Head of caudate nucleus (tissue), 42 donors: ENCODE measurements at places on chromosomes 3 and 15.

DNA sequence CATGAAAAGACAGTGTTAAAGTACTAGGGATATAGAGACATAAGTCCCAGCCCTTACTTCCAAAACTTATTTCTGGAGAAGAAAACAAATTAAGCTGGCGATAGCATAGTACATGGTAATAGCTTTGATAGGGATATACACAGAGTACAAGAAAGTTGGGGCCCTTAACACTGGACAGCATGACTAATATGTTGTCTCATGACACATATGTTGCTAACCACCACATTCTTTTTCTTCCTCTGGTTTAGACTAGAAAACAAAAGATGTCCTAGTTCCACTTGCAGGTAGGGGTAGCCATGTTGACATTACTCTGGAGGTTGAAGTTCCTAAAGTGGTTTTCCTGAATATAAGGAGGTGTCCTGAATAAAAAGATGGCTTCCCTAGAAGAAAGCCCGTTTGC, 75.3 kb downstream of the RFX7 start:
- DNase-seq: no peak

DNA sequence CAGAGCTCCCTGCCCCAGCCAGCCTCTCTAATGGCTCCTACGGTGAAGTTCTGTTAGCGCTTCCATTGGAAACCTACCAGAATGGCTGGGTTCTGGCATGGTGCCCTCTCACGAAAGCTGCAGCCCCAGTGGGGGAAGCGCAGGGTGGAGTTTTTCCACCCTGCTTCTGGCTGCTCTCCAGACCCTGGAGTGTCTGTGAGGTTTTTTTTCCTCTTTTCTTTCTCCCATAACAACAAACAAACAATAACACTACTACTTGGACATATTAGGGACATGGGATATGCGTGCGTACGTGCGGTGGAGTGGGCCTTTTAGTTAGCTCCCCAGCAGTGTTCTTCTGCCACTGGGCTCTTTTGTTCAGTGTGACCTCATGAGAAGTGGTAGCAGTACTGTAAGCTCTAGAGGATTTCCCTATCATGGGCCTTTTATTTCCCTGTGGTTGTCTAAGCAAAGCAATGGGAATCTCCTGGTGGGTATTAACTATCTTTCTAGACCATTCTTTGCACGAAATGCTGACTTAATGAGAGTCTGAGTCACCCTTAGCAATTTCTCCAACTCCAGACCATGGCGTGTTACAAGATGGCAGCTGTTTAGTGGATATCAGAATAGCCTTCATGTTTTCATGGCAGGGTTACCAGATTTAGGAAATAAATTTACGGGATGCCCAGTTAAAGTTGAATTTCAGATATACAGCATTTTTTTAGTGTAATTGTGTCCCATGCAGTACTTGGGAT, 161.9 kb downstream of the FNDC3B start:
- DNase-seq: peak; percentile 19

DNA sequence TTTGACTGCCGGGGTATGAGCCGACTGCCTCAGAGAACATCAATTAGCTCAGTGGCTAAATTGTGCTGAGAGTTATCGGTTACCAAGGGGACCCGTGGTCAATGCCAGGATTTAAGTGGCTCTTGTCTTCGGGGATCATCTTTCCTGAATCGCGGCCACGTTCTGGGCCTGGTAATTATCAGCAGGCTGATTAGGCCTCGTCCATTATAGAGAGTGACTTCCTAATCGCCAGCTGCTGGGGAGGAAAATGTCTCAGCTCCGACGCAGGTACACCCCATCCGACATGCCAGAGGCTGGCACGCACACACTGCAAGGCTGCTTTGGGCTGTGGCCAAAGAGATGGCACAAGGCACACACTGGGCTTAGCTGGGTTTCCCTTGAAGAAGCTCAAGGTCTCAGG, 10.6 kb downstream of the TRH start:
- no peak for DNase-seq

GRCh38 chr3:117524890-117525289, 815.3 kb downstream of the TUSC7 start:
- DNase-seq: no peak

GRCh38 chr3:126816986-126817777, 113.1 kb downstream of the CHCHD6 start:
- peak; percentile 14 for DNase-seq

DNA sequence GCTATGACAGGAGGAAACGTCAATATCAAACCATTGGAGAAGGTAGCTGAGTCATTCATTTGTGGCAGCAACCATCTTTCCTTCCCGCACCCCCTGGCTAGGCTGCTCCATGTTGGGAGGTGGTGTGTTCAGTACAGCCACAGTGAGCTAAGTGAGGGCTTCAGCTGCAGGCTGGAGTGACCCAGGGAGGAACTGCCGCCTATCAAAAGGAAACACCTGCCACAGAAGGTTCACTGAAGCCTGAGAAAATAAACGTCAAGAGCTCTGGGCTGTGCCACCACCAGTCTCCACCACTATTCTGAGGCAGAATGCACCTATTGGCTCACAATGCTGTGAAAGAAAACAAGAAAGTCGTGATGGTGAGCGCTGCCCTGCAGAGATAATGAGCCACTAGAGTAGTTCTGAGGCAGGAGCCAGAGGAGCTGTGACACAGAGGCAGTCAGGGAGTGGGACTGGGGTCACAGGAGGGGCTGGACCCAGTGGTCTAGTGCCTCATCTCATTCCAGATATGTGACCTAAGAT, 34.8 kb upstream of the CD47 start:
- DNase-seq: no peak

DNA sequence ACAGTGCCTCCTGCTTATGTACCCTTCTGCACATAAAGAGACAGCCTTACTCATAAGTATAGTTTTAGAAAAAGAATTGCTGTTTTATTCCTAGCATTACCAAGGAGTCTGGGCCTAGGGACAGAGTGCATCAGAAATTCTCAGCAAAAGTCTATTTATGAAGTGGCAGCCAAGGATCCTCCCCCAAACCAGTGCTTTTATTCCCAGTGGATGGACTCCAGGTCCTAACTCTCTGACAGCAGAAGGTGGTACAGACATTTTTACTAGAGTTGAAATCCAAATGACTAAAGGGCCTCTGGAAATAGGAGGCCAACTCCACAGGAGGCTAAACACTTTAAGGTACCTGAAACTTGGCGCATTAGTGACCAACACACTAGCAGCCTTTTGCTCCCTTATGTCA, 407.2 kb upstream of the TPRG1 start:
- no peak for DNase-seq

- DNase-seq: peak; percentile 22
These were observed 1173.1 kb downstream of the NSUN3 start for GRCh38 chr3:95235916-95236315.

DNA sequence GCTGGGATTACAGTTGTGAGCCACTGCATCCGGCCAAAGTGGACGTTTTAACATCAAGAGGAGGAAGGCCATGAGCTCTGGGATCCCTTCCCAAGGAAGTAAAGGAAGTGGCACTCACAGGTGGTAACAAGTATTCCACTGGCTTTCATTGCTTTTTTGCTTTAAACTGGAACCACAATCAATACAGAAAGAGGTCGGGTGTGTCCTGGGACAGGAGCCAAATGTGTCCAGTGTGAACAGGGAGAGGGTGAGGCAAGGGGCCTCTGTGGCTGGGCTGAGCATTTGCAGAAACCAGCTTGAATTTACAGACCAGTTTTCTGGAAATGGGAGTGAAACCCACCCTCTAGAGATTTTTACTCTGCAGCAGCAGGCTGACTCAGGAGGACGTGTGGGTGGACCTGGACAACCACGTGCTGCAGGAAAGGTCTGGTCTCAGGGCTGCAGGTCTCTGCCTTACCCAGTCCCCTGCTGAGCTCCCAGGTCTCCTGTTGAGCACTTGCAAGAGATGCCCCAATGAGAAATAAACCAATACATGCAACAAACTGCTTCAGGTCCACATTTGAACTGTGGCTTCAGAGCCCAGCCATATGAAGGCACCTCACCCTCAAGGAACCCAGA, 42.8 kb upstream of the TMEM115 start:
- no peak for DNase-seq

GRCh38 chr15:40565333-40566238, 744 bp upstream of the CCDC32 start:
- DNase-seq: no peak

DNA sequence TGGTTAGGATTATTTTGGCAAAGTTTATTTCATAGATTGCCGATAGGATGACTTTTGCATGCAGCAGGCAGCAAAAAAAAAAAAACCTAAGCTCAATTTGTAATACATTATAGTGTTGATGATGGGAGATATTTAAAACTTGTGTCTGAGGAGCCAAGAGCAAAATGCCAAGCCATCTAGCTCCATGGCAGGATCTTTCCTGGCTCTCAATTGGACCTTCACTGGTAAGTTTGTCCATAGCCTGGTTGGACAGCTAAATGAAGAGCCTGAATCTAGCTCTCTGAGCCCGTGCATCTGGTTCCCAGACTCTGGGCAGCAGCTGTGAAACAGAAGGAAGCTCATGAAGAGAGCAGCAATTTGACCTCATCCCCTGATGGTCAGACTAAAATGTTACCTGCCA, 17.5 kb downstream of the STAC start:
- DNase-seq: no peak

GRCh38 chr3:147328711-147329110, 77.6 kb downstream of the ZIC4 start:
- no peak for DNase-seq

- no peak for DNase-seq
These were observed 34.5 kb upstream of the NR2E3 start for GRCh38 chr15:71775856-71776255.

DNA sequence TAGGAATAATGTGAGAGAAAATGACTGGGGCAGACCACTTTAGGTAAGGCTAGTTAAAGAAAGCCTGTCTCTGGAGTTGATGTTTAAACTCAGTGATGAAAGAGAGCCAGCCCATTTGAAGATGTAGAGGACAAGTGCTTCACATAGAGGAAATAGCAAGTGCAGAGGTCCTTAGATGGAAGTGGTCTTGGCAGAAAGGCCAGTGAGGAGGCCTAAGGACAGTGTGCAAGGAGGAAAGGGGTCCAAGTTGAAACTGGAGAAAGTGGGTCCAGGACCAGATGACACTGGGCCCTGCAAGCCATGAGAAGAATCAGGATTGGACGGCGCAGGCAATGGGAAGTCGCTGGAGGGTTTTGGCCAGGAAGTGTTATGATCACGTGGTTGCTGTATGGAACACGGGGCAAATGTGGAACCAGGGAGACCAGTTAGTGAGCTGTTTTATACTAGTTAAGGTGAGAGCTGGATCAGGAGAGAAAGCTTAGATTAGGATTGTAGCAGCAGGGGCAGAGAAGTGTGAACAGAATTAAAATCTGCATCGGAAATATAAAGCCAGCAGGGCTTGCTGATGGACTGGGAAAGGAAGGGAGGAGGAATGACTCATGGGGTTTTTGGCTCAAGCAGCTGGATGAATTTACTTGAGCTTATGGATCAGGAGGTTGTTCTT, 48.0 kb upstream of the SCAANT1 start:
- peak; percentile 36 for DNase-seq

DNA sequence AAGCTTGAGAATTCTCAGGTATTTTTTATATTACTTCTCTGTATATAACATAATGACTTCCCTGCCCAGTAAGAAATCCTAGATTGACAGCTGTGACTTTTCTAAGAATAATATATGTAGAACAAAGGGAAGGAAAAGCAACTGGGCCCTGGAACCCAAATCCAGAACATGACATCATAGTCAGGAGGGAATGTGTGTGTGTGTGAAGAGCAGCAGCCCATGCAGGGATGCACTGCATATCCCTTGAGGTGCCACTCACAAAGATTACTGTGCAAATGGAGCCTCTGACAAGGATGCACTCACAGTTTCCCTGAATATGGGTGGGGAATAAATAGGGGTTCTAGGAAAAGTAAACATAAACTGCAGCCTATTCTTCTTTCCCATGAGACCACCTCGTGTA, 279.5 kb downstream of the NEK10 start:
- DNase-seq: no peak

DNA sequence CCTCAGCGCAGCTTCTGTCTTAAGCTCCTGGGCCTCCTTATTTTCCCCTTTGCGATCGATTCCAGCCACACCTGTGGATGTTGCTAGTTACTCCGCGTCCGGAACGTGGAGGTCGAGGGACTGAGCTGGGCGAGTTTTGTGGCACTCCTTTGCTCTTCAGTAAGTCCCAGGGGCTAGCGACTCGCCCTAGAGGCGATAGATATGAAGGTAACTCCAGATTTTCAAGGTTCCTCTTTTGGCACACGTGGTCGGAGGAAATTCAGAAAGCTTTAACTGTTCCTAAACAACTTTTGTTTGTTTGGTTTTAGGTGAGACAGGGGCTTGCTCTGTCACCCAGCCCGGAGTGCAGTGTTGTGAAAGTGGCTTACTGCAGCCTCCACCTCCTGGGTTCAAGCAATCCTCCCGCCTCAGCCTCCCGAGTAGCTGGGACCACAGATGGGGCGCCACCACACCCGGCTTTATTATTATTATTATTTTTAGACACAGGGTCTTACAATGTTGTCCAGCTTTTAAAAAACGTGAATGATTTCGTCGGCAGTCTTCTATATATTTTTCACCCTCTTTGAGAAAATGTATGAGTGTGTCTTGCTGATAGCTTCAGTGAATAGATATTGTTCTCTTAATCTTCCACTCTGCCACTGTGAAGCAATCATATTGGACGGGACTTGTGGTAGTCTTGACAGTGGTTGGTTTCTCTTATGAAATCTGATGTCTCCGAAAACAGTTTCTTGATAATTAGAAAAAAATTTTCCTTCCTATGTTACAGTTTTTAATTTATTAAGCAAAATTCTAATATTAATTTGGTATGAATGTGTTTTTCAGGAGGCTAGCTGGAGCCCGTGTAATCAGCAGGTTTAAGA, 785 bp downstream of the MFSD1 start:
- DNase-seq: no peak

GRCh38 chr3:138724443-138724842, 110.3 kb downstream of the PIK3CB start:
- no peak for DNase-seq

DNA sequence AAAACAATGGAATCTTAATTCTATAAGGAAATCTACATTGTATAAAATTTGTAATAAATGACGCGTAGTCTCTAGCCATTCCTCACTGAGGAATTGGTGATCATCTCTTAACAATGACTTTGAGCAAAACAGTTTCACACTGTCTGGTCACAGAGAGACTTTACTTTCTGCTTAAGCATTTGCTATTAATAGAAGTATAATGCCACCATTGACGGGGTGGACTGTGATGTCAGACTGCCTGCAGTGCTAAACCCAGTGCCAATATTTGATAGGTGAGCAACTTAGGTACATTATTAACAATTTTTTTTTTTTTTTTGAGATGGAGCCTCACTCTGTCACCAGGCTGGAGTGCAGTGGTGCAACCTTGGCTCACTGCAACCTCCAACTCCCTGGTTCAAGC, 494.9 kb upstream of the ADAMTS9 start:
- DNase-seq: no peak

DNA sequence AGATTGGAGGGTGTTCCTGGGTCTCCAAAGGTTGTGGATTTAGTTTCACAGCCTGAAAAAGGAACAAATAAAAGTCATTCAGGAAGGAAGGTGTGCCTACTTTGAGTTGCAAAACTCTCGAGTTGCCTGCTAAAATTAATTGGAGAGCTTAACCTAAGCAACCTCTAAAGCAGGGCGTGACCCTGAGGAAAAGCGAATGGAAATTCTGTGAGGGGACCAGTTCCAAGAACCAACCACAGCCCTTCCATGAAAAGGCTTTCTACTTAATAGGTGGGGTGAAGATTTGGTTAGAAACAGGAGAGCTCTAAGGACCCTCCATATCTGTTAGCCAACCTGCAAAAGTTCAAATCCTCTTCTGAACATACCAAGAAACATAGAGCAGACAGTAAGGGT, 1.5 kb downstream of the CD80 start:
- DNase-seq: no peak

- no peak for DNase-seq
These were observed 7.3 kb downstream of the SRPRB start for GRCh38 chr3:133812872-133813271.
